ENCODE measurements at places on chromosomes 4 and X.

- no peak for DNase-seq
Measured at GRCh38 chr4:87863486-87863885, 30.7 kb downstream of the MEPE start.

DNA sequence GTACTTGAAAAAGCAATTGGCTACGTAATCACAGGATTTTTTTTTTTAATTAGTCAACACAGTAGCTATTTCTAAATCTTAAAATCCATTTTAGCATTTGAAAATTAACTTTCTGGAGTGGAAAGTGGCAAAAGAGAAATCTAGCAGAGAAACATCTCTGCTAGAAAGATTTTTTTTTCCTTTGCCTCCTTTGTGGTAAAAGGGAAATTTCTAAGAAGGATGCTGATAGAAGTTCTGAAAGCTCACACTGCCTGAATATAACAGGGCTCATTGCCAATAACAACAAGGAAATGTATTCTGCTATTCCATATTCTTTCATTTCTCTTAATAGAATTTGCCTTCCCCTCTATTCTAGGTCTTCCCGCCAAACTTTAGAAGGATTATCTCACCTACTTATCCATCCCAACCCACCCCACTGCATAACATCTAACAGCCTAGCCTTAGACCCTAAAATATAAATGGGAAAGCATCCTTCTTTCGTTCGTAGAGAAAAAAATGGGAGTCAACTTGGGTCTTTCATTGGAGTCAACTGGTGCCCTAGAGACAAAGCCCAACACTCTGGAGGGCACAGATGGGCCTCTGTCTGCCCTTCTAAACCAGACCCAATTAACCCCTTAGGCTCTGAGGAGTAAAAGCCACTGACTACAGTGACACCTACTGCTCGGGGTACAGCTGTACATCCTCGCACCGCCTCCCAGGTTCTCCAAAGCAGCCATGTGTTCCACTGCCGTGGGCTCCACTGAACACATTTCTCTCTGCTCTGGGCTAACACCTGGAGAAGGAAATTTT lies 103.9 kb downstream of the MAML3 start:
- DNase-seq: peak; percentile 49

- no peak for DNase-seq
Measured at GRCh38 chr4:81756973-81757372, 285.3 kb upstream of the RASGEF1B start.

- DNase-seq: peak; percentile 7
Measured at GRCh38 chrX:9942086-9942485, 25.1 kb upstream of the CLDN34 start.

DNA sequence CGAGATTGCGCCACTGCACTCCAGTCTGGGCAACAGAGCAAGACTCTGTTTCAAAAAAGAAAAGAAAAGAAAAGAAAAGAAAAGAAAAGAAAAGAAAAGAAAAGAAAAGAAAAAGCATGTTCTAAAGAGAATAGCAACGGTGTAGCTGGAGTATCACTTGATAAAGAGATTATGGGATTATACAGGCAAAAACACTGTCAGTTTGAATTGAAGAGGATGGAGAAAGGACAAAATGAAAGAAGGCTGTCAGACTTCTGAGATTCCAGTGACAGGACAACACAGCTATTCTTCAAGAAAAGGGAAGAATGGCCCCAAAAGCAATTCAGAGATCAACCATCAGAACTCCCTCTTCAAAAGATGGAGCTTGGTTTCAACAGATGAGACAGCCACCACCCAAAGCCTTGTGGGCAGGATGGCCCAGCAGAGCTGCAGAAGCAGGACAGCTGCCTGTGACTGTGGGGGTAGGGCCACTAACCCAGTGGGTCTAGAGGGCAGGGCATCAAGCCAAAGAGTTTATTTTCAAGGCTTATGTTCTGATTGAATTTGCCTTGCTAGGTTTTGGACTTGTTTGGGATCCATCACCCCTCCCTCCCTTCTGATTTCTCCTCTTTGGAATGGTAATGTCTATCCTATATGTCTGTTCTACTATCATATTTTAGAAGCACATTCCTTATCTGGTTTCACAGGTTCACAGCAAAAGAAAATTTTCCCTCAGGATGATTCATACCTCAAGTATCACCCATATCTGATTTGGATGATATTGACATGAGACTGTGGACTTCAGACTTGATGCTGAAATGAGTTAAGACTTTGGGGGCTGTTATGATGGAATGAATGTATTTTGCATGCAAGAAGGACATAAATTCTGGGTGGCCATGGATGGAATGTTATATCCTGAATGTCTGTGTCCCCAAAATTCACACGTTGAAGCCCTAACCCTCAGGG lies 17.5 kb downstream of the RFC1 start:
- no peak for DNase-seq

DNA sequence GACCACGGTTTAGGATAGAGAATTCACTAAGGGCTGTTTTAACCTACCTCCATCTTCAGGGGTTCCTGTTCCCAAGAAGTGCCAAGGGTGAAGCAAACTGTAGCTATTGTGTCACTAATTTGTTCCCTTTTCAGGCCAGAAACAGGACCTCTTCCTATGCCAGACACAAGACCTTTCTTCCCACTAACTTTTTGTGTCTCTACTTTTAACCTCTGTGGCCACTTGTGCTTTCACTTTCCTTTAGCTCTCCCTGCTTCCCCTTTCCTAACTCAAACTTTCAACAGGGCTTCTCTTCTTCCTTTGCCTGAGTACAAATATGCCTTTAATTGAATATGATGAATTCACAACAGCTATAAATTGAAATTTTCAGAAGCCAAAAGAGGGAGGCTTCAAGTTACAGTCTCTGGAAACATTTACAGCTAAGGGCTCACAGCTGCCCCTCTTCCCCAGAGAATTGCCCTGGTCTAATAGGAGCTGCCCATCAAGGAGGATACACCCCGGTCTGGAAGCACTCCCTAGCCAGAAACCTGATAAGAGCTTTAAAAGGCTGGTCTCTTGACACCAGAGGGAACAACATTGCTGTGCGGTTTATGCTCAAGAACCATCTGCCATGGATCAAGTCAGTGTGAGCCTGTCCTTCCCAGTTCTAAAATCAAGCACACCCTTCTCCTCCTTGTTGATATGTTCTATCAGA lies 61.7 kb upstream of the PLS3 start:
- DNase-seq: peak; percentile 1

DNA sequence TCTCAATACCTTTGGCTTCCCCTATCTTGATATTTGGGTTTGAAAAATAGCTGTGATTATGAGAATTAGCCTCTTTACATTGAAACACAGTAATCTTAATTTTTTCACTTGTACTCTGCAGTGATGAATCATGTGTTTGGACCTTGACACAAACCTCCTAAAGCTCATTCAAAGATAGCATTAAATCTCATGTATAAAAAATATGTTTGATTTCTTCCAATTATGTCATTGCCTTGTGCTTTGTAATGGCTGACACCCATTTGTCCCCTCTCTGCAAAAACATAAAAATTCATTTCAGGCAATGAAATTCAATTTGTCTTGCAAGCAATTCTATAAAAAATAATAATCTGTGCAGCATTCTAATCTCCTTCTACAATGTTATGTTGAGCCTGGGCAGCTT lies 422.4 kb upstream of the BOD1L1 start:
- DNase-seq: no peak

DNA sequence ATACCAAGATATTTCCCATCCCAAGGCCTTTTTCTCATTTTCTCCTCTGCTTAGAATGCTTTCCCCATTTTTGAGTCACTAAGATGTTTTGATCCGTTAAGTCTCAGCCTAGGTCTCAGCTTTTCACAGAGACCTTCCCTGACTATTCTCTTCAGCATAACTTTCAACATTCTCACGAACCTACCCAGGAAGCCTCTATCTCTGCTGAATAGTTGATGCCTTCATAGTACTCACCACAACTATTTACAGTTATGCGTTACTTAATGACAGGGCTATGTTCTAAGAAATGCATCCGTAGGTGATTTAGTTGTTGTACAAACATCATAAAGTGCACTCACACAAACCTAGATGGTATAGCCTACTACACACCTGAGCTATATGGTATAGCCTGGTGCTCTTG lies 64.5 kb downstream of the ARL9 start:
- no peak for DNase-seq

- DNase-seq: no peak
Measured at GRCh38 chr4:67366311-67366861, 178.9 kb downstream of the CENPC start.

DNA sequence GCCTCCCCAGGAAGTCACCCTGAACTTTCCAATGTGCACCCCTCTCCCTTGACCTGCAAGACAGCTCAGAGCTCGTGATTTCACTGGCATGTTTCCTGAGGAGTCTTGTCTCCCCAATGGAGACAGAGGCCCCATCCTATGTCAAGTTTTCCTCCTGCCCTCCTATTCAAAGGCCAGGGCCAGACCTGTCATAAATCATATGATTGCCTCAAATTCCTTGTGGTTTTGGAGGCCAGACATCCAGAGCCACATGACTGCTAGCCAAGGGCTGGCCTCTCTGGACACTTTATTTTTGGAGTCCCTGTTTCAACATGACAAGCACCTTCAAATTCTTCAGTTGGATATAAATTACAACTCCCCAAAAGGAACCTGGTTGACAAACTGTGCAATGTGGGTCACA lies 76.0 kb upstream of the TFDP3 start:
- DNase-seq: no peak

DNA sequence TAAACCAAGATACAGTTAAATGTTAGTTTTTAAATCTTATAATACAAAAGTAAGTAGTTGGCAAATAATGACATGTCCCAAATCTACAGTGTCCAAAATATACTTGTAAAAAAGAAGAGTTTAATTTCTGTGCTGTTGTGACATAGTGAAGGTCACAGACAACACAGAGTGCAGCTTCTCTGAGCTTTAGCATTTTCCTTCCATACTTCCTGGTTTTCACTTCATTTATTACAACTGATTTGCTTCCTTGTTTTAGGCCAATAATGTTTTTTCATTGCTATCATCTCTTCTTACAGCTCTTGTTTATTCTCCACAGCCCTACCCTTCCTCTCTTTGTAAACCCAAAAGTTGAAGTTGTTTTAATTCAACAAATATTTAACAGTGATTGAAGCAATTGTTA lies 132.4 kb upstream of the TET2 start:
- DNase-seq: no peak

DNA sequence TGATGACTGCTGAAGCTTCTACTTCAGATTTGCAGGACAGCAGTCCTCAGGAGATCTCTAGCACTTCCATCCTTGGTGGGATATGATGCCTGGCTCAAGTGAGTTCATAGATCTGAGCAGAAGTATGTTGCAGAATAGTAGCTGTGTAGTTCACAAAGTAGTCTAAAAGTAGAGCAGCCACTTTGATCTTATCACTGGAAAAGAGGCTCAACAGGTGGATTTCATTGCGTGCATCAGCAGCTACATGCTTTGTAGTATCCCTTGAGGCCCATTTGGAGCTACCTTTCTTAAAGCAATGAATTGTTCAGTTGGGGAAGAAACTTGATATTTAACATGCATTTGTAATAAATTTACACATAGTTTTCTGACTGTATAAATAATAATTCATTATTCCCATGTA lies 29.9 kb downstream of the BEX3 start:
- no peak for DNase-seq

DNA sequence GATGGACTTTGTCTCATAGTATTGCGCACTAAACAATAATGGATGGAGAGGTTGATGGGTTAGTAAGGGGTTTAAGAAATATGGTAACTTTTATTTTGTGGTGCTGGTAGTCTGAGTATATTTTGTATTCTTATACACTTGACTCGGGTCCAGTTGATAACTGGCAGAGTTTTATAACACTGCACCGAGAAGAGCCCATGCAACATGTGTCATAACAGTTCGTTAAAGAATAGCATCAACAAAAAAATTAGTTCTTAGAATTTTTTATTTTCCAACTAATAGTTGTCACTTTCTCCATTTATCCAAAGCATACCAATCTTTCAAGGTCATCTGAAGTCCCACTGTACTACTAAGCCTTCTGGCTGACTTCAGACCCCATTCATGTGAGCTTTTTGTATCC lies 175.1 kb downstream of the SOWAHB start:
- DNase-seq: no peak

- no peak for DNase-seq
Measured at GRCh38 chr4:155966731-155967395, 13.2 kb upstream of the CTSO start.

DNA sequence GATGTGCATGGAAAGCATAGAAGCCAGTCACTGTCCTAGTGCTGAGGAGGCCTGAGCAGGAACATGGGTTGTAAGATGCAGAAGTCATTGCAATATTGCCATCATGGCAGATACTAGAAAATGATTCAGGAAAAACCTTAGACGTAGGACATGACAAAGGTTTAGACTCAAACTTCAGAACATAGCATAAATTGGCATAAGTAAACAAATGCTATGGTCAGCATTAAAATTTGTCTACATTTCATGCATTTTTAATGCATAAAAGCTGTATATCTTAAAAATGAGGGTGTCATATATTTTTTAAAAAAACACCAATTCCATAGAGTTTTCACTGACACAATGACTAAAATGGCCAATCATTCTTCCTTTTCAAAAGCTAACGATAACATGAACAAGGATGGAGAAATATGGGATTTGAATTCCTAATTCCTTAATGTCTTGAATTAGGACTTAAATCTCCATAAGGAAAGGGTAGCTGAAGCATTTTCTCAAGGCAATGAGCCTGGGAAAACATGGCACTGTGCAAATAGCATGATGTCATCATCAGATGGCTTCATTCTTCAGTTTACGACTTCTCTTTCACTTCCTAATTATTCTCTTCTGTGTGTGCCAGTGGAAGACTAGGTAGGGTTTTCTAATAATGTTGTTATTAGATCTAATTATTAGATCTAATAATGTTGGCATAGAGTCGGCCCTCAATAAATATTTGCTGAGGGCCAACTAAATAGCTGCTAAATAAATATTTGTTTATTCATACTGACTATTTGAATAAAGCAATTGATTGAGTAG lies 125.1 kb upstream of the FRG1 start:
- no peak for DNase-seq

GRCh38 chr4:72430050-72430449 lies 139.0 kb downstream of the ADAMTS3 start:
- no peak for DNase-seq

DNA sequence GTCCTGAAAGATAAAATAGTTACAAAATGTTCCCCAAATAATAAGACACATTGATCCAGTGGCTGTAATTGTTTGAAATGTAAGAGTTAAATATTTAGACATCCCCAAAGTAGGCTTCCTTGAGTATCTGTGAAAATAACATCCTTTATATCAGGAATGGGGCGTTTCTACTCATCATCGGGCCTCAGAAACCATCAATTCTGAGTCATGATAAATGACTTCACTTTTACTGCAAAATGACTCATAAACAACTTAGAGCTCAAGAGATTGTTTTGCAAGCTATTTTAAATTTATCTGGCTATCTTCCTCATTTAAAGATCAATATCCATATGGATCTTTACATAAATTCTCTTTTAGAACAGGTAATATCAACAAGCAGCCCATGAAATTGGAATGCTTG lies 369.4 kb upstream of the CNKSR2 start:
- no peak for DNase-seq

DNA sequence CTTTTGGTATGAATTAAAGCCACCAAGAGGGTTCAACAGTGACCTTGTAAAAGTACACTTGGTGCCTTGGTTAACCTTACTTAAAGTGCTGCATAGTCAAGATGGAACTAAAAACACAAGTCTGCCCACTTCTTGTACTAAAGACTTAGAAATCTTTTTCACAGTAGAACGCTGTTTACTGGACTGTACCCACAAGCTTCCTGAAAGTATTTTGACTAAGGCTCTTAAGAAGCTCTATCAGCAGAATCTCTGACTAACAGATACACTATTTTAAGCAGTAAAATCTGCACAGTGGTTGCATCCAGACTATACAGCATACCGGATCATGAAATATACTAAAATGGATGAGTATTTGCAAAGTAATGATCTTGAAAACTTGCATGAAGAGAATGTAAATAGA lies 7.2 kb downstream of the RAB28 start:
- DNase-seq: no peak

Measured in NAMALWA (cell line).